ENCODE measurements at places on chromosomes 4 and X.

- H3K36me3 ChIP-seq, result no peaks in the 10 kb centered on the region
- no peaks in the 10 kb centered on the region for H3K27me3 ChIP-seq
- H3K4me3 ChIP-seq, result no peak overlapping the region
- no peaks in the 10 kb centered on the region for H3K4me1 ChIP-seq
- no peak for DNase-seq
Measured at GRCh38 chr4:69104719-69105275, 8.5 kb downstream of the UGT2B7 start.

DNA sequence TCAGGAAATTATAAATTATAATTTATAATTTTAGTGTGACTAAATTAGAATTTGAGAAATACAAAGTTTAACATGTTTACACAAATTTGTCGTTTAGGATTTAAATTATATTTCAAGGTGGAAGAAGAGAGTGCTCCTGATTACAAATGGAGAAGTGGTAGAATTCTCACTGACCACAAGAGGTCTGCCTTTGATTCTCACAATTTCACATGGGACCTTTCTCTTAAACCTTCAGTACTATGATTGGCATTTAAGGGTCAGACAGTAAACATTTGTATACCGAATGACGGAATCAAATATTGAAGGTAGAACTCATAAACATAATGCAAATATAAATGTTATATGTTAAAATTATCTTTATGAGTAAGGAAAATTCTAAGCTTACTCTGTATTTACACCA, 171.7 kb downstream of the SLIT2 start:
- no peaks in the 10 kb centered on the region for H3K4me1 ChIP-seq
- no peak overlapping the region for H3K4me3 ChIP-seq
- no peaks in the 10 kb centered on the region for H3K36me3 ChIP-seq
- no peaks in the 10 kb centered on the region for H3K27me3 ChIP-seq
- H3K27ac ChIP-seq, result no peak overlapping the region
- DNase-seq, result no peak

GRCh38 chr4:180407275-180407885, 1835.8 kb upstream of the TENM3 start:
- no peak for DNase-seq
- no peak overlapping the region for H3K4me3 ChIP-seq
- no peaks in the 10 kb centered on the region for H3K36me3 ChIP-seq
- H3K4me1 ChIP-seq, result no peaks in the 10 kb centered on the region

DNA sequence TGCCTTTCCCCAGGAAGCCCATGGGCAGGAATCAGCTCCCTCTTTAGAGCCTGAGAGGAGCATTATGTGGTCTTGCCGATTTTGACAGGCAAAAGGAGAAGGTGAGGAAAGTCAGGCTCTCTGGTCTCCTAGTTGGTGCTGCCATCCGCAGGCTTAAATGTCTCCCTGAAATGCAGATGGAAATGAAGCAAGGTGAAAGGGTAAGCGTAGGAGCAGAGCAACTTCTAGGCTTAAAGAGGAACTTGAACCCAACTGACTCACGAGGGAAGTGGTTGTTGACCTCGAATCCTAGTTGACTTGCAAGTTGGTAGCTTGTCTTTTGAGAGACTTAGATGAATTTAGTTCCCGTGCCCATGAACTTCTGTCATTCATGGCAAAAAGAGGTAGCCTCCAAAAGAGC, 205.9 kb downstream of the PTTG2 start:
- H3K27ac ChIP-seq, result no peak overlapping the region
- H3K4me3 ChIP-seq, result no peak overlapping the region
- no peaks in the 10 kb centered on the region for H3K27me3 ChIP-seq
- H3K4me1 ChIP-seq, result peaks cover 2% of the 10 kb centered on the region
- H3K36me3 ChIP-seq, result no peaks in the 10 kb centered on the region

DNA sequence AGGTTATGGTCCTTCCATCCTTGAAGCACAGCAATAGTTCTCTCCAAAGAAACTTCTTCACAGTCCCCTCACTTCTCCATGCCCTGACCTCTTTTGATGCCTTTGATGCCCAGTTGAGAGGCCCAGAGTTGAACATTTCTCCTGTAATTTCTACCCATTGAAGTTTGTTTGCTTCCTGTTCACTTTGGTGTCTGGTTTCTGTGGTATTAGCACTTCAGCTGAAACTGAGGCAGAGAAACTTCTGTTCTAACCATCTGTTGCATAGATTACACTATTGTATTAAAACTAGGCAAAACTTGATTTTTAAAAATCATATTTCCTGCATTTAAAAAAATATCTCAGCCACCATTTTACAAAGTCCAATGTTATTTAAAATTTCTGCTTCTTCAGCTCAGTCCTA, 89.8 kb upstream of the ADGRG2 start:
- no peaks in the 10 kb centered on the region for H3K36me3 ChIP-seq
- H3K27me3 ChIP-seq, result no peaks in the 10 kb centered on the region
- H3K4me1 ChIP-seq, result peaks cover 4% of the 10 kb centered on the region
- no peak for DNase-seq

- H3K4me3 ChIP-seq, result no peak overlapping the region
- no peak overlapping the region for H3K27ac ChIP-seq
- H3K4me1 ChIP-seq, result no peaks in the 10 kb centered on the region
- H3K27me3 ChIP-seq, result no peaks in the 10 kb centered on the region
- H3K36me3 ChIP-seq, result no peaks in the 10 kb centered on the region
Measured at GRCh38 chrX:619451-619811, 11.2 kb upstream of the SHOX start.

- H3K36me3 ChIP-seq, result no peaks in the 10 kb centered on the region
- no peak for DNase-seq
- no peaks in the 10 kb centered on the region for H3K4me1 ChIP-seq
- H3K27ac ChIP-seq, result no peak overlapping the region
Measured at GRCh38 chrX:78574306-78574705, 84.8 kb downstream of the RTL3 start.

DNA sequence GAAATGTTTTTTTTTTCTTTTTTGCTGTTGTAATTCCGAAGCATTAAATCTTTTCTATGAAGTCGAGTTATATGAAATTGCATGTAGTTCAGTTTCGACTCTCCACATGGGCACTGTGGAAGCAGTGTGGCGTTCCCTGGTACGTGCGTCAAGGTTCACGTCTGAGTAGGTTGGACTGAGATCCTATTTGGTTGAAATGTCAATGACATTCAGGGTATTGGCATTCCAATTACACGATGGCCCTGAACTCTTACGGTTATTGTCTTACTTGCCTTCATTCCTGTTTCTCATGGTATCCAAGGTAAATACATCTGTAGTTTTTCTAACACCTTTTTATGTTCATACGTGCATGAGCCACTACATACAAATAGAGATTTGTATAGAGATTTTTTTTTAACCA, 128.8 kb downstream of the SORBS2 start:
- H3K4me3 ChIP-seq, result no peak overlapping the region
- DNase-seq, result no peak
- H3K36me3 ChIP-seq, result no peaks in the 10 kb centered on the region

DNA sequence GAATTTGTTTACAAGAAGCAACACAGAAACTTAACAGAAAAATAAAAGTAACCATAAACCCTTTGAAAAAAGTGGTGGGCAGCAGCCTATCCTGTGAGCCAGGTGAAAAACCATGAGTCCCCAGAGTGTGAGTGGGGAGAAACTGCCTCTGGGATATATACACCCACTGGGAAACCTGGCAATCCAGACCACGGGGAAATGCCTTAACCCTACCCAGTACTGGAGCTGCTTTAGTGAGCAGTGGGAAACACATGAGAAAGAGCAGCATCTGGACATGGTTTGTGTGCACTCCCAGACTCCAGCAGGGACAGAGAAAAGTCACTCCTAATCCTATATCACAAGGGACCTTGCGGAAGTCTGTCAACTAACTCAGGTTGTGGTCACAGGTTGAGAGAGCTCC, 39.4 kb downstream of the UGT2A2 start:
- DNase-seq, result no peak
- no peaks in the 10 kb centered on the region for H3K36me3 ChIP-seq
- H3K4me3 ChIP-seq, result no peak overlapping the region

GRCh38 chr4:184097241-184097605, 120.5 kb downstream of the ENPP6 start:
- H3K27me3 ChIP-seq, result peaks cover 1% of the 10 kb centered on the region
- DNase-seq, result no peak
- H3K4me1 ChIP-seq, result no peaks in the 10 kb centered on the region
- H3K36me3 ChIP-seq, result no peaks in the 10 kb centered on the region
- no peak overlapping the region for H3K27ac ChIP-seq

GRCh38 chr4:170089668-170090351, at the start of gene AADAT:
TSS of gene AADAT (minus strand) at chr4:170089956. CDS start at chr4:170089690, 266 bp downstream.
- peak within 1 kb of the TSS; percentile 41 for H3K4me3 ChIP-seq
- no peaks in the 10 kb centered on the region for H3K36me3 ChIP-seq
- no peaks in the 10 kb centered on the region for H3K4me1 ChIP-seq
- no peak for DNase-seq
- H3K27ac ChIP-seq, result no peak within 1 kb of the TSS
- peaks cover 5% of the 10 kb centered on the region for H3K27me3 ChIP-seq

DNA sequence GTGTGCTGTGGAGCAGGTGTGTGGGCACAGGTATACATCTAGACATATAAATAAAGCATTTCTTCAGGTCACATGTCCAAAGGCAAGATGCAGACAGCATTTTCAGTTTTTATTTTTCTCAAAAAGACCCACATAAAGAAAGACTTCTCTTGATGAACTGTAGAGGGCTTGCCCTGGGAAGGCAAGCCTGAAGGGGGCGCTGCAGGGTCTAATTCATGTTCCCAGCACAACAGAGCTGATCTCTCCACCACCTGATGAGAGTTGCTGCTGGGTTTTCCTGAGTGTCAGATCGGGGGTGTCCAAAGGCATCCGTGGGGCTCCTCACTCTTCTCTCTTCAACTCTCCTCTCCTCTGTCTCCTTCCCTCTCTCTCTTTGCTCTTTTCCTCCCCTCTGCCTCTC, 26.6 kb downstream of the ADRA2C start:
- H3K4me1 ChIP-seq, result no peaks in the 10 kb centered on the region
- H3K27ac ChIP-seq, result no peak overlapping the region
- no peaks in the 10 kb centered on the region for H3K27me3 ChIP-seq
- H3K4me3 ChIP-seq, result no peak overlapping the region
- no peaks in the 10 kb centered on the region for H3K36me3 ChIP-seq

DNA sequence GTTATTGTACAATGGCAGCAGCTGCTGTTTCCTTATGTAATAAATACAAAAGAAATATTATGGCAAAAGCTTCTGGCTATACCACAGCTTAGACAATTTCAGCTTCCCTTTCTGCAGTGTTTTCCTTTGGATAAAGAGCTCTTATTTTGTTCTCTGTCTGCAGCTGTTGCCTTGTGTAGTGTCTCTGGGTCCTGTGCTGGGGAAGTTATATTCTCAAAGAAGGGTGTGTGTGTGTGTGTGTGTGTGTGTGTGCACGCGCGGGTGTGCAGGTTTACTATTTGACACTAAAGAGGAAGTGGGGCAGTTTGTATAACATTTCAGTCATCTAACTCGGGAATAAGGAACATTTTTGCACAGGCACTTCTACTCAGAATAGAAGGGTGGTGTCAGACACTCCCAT, 83.6 kb downstream of the REPS2 start:
- H3K27ac ChIP-seq, result no peak overlapping the region
- H3K36me3 ChIP-seq, result no peaks in the 10 kb centered on the region
- H3K27me3 ChIP-seq, result peaks cover 2% of the 10 kb centered on the region
- no peaks in the 10 kb centered on the region for H3K4me1 ChIP-seq

DNA sequence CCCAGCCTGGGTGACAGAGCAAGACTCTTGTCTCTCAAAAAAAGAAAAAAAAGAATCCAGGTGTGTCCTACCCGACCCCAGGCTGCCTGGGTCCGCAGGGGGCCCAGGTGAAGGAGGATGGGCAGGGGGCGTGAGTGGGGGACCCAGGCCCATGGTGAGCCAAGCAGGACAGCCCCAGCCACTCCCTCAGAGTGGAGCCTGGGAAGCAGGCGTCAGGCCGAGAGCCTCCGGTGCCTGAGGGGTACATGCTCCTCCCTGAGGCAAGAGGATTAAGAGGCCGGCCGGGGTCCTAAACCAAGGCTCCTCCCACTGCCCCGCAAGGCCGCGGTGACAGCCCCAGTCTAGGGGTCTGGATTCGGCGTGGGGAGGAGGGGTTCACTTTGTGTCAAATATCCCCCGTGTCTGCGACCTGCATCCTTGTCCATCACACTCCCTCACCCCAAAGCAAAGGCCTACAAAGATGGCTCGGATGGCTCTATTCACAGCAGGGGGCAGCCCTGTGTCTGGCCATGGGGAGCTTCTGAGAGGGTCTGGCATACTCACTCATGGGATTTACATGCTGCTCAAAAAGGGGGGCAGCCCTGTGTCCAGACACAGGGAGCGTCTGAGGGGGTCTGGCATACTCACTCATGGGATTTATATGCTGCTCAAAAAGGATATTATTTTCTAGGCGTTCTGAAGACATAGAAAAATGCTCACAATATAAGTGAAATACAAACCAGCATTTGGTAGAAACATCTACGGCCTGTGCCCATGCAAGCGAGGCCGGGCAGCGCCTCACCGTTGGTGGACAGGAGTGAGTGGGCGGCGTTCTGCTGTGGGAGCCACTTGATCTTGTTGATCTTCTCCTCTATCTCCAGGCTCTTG, 94.6 kb downstream of the PPP2R2C start:
- H3K4me3 ChIP-seq, result no peak overlapping the region
- peaks cover 1% of the 10 kb centered on the region for H3K27me3 ChIP-seq
- DNase-seq, result no peak
- H3K36me3 ChIP-seq, result no peaks in the 10 kb centered on the region
- H3K27ac ChIP-seq, result no peak overlapping the region
- no peaks in the 10 kb centered on the region for H3K4me1 ChIP-seq

- H3K4me1 ChIP-seq, result no peaks in the 10 kb centered on the region
- H3K4me3 ChIP-seq, result no peak overlapping the region
- H3K27me3 ChIP-seq, result no peaks in the 10 kb centered on the region
- H3K36me3 ChIP-seq, result no peaks in the 10 kb centered on the region
- DNase-seq, result no peak
Measured at GRCh38 chrX:118480172-118480571, 15.4 kb upstream of the DOCK11 start.

- no peaks in the 10 kb centered on the region for H3K27me3 ChIP-seq
- peak; percentile 13 for DNase-seq
- H3K4me3 ChIP-seq, result no peak within 1 kb of the TSS
- no peaks in the 10 kb centered on the region for H3K4me1 ChIP-seq
- no peak within 1 kb of the TSS for H3K27ac ChIP-seq
- no peaks in the 10 kb centered on the region for H3K36me3 ChIP-seq
Measured at GRCh38 chrX:75522565-75523431, at the start of gene ZDHHC15. TSS of gene ZDHHC15 (minus strand) at chrX:75523037. CDS start at chrX:75523024, 13 bp downstream.

GRCh38 chrX:135389717-135390116, 32.0 kb upstream of the SMIM10L2A start:
- H3K4me3 ChIP-seq, result no peak overlapping the region
- no peak for DNase-seq
- H3K4me1 ChIP-seq, result no peaks in the 10 kb centered on the region
- no peaks in the 10 kb centered on the region for H3K27me3 ChIP-seq

GRCh38 chr4:73127839-73128453, 58.4 kb upstream of the COX18 start:
- H3K36me3 ChIP-seq, result peaks cover 2% of the 10 kb centered on the region
- H3K4me3 ChIP-seq, result no peak overlapping the region
- DNase-seq, result no peak
- no peaks in the 10 kb centered on the region for H3K27me3 ChIP-seq

Data from GM12878 (cell line).